ENCODE measurements at places on chromosomes 2 and 18.

GRCh38 chr18:27887711-27888495 is 289.0 kb downstream of the CDH2 start:
- no peaks in the 10 kb centered on the region for H3K36me3 ChIP-seq
- H3K4me3 ChIP-seq, result no peak overlapping the region
- H3K27me3 ChIP-seq, result peaks cover 39% of the 10 kb centered on the region
- no peaks in the 10 kb centered on the region for H3K4me1 ChIP-seq

DNA sequence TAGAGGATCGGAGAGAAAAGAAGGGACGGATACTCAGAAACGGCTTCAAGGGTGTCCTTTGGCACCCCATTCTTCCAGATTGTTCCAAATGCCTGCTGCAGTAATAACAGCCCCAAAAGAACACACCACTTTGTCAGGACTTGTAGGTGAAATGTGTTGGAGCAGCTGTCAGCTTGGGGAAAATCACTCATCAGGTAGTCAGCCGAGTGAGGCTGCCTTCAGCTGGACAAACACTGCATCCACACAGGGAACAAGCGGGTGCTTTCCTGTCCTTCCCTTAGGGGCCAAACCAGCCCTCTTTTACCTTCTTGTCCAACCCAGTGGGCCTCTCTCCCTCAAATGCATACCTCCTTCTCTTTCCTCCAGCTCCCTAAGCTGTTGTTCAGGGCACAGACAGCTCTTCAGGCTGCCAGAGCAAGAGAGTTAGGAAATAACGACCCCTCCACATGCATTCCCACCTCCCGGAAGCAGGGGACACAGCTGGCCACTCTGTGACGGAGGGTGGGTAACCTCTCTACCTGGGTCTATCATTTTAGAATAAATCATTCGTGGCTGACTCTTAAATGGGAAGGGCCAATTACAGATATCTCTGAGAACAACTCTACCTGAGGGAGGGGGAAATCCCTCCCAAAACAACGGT is 48.1 kb downstream of the BCL11A start:
- H3K4me3 ChIP-seq, result no peak overlapping the region
- peaks cover 16% of the 10 kb centered on the region for H3K4me1 ChIP-seq
- H3K27me3 ChIP-seq, result no peaks in the 10 kb centered on the region
- no peaks in the 10 kb centered on the region for H3K36me3 ChIP-seq
- no peak for DNase-seq
- peak overlapping the region; percentile 64 for H3K27ac ChIP-seq

DNA sequence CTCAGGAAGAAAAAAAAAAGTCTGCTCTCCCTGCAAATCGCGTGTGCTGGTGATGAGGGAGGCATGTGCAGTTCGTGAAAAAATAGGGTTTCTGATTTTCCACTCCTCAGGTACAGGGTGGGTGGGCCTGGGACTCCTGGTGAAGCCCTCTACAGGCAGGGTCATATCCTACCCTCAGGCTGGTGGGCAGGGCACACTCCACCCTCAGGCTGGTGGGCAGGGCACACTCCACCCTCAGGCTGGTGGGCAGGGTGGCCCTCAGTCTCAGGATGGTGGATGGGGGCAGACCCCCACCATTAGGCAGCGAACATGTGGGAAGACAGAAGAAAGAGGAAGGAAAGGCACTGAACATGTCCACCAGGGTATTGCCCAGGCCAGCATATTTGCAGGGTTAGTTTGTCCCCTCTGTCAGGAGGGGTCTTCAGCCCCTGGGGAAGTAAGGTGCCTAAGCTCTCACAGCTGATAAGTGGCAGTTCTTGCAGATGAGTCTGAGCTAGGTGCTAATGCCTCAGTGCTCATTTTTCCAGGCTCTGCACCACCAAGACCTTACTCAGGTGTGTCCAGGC is 95.2 kb upstream of the RAB6C start:
- peak; percentile 8 for DNase-seq
- H3K4me1 ChIP-seq, result peaks cover 3% of the 10 kb centered on the region
- H3K4me3 ChIP-seq, result no peak overlapping the region
- H3K27me3 ChIP-seq, result peaks cover 22% of the 10 kb centered on the region
- H3K27ac ChIP-seq, result no peak overlapping the region

DNA sequence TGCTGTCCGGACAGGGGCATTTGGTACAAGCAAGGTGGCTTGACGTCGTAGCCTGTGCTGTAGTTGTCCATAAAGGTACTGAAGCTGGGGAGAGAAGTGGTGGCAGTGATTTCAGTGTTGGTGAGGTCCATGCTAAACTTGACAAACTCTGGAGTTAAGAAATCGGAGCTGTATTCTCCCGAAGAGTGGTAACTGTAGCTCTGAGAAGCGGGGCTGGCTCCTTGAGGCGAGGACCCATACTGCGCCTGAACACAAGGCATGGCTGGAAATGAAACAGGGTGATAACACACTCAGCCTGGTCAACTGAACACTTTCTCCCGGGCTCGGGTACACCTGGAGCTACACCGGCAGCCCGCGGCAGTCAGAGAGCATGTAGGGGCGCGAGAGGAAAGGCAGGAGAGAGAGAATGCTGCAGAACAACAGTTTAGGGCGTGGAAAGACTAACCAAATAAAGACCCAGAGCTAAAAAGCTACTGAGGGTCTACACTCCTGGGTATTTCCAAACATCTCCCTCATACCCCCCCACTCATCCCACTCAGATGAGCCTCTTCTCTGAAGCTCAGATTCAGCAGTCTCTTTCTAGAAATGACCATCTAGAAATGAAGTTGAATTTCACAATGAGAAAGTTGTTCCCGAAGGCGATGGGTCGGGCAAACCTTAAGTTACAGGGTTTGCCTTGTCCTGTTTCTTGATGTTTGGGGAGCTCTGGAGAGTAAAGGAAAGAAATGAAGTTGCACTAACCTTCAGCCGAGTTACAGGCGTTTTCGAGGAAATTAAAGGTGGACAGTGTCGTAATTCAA is 2.4 kb downstream of the NR4A2 start:
- H3K27ac ChIP-seq, result peak overlapping the region; percentile 69
- DNase-seq, result no peak
- H3K36me3 ChIP-seq, result peaks cover 37% of the 10 kb centered on the region

GRCh38 chr2:236577481-236578410 is 8.1 kb downstream of the ACKR3 start:
- H3K36me3 ChIP-seq, result peaks cover 15% of the 10 kb centered on the region
- H3K27me3 ChIP-seq, result peaks cover 4% of the 10 kb centered on the region

All from progenitor cell of endocrine pancreas (in vitro differentiated cells).